ENCODE measurements at places on chromosomes 3 and 15.
A peak's percentile ranks its signal among the peaks of the same experiment; 100 is the strongest.

DNA sequence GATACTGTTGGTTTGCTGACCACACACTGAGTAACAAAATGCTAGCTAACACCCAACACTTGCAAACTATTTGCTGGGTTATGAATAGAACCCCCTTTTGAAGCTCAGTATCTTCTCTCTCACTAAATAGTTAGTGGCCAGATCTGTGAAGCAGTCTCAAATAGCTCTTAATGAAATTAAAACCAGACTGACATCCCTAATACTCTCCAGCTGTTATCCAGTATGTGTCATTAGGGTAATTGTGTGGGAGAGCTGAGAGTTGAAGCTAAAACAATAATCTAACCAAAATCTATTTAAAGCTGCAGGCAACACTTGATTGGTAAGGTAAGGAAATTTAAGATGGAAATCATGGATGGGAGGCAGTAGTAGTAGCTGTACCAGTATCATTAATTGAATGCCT, 110.4 kb upstream of the RORA start:
- no peak overlapping the region for H3K27ac ChIP-seq
- no peaks in the 10 kb centered on the region for H3K4me1 ChIP-seq

GRCh38 chr3:195028877-195029606, 241.9 kb downstream of the XXYLT1 start:
- H3K36me3 ChIP-seq, result no peaks in the 10 kb centered on the region
- no peak overlapping the region for H3K4me3 ChIP-seq
- DNase-seq, result no peak
- H3K27ac ChIP-seq, result no peak overlapping the region

DNA sequence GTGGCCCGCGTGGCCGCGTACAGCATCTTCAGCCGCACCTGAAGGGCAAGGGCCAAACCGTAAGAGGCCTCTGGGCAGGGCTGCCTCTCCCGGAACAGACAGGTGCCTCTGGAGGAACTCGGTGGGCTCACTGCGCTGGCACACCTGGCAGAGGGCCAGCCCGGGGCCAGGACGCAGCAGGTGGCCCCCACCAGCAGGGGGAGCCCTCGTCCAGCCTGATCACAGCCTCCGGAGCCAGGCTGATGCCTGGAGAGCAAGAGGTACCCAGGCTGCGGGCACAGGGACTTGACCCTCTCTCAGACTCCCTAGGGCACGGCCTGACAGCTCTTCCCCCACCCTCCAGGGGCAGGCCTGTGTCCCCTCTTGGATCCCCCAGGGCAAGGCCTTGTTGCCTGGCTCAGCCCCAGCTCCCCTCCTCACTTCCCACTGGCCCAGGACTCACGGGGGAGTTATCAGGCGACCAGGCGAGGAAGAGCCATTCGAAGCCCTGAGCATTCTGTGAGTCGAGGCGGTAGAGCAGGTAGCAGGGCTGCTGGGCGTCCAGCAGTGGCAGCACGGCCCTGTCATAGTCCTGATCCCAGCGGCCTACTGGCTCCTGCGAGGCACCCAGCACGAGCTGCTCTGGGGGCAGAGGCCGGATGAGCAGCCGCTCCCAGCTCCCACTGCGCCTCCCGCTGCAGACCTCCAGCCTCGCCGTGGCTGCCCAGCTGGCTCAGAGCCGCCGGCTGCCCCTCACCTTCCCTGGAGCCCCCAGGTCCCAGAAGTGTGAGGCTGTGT, 6.2 kb upstream of the TLR9 start:
- peaks cover 30% of the 10 kb centered on the region for H3K36me3 ChIP-seq
- DNase-seq, result peak; percentile 89
- no peaks in the 10 kb centered on the region for H3K27me3 ChIP-seq

DNA sequence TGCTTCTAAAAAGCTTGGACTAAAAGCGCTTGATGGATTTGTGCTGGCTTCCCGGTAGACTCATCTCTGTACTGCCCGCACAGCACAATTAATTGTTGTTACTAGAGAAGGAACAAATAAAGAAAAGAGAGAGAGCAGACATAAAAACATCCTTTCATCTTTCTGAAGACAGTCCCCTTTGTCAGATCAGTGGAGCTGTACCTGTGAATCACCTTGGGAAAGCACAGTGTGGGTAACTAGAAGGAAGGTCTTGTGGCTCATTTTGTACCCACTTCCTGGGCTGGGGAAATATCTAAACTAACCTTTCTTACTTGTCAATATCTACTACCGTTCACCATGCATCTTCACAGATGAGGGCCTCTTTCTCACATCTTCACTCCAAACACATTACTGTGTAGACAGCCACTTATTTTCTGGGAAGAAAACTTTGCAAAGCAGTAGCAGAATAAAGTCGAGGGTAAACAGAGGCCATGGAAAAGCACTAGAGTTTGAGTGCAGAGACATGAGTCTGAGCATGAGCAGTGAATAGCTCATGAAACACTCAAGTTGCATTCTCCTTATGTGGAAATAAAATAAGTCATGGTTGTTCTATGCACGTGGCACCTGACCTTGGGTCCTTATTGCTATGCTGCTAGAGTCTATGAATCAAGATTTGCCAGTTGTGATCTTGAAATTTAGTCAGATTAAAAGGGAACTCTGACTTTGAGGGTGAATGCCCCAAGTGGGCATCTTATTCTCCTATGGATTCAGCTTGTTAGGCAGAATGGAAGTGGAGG, 169.3 kb downstream of the LPP start:
- H3K4me3 ChIP-seq, result no peak overlapping the region
- peak overlapping the region; percentile 53 for H3K27ac ChIP-seq
- peaks cover 37% of the 10 kb centered on the region for H3K27me3 ChIP-seq
- DNase-seq, result peak; percentile 59
- peaks cover 28% of the 10 kb centered on the region for H3K36me3 ChIP-seq

DNA sequence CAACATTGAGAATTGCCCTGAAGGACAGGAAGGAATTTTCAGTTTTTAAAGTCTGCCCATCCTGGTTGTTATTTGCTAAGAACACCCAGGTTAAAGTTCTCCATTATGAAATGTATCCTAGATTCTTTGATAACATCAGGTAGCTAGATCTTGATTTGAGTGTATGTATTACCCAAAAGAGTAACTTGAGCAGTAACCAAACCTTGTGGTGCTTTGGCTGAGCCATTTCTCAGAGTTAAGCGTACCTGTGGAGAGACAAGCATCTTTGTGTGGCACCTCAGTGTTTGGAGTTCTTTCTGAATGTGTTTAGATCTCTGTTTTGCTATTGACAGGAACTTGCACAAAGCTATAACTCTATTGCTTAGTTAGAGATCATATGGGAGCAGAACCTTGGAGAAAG, 20.4 kb downstream of the CEP97 start:
- H3K4me3 ChIP-seq, result no peak overlapping the region
- H3K27ac ChIP-seq, result no peak overlapping the region
- H3K27me3 ChIP-seq, result no peaks in the 10 kb centered on the region
- peaks cover 2% of the 10 kb centered on the region for H3K4me1 ChIP-seq

DNA sequence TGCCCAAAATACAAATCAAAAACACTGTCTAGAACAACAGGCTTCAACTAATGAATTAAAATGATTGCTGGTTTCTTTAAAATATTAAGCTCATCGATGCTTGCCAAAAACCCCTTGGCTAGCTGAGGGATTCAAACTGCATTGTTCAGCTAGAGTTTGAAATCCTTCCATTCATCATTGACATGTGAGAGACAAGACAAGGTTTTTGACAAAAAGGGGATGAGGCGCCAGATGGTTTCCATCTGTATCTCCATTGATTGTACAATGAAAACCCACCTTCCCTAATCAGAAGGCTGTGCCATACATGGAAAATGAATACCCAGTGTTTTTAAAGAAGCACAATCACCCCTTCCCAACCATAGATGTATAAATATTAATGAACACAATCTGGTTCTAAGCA, 67.8 kb downstream of the THRB start:
- no peaks in the 10 kb centered on the region for H3K36me3 ChIP-seq
- H3K4me1 ChIP-seq, result no peaks in the 10 kb centered on the region
- no peak overlapping the region for H3K4me3 ChIP-seq

DNA sequence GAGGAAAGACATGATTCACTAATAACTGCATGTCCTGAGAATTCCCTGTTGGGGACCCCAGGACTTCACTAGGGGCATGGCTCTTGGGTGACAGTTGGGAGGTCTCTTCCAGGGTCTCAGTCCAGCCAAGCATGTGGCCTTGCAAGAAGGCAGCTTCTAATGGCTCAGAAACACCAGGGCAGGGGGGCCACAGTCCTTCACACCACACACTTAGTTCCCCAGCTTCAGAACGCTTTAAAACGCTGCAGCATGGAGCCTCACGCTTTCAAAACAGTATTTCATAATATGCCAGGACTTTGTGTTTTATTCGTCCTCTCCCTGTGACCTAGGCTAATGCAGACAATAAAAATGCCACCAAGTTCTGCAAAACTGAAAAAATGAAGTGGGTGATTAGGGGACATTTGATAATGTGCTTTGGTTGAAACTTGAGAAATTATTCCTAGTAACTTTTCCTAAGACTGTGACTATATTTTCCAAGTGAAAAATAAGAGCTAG, 48.4 kb upstream of the LIMD1 start:
- DNase-seq, result no peak
- no peaks in the 10 kb centered on the region for H3K27me3 ChIP-seq
- H3K4me3 ChIP-seq, result no peak overlapping the region
- no peak overlapping the region for H3K27ac ChIP-seq

DNA sequence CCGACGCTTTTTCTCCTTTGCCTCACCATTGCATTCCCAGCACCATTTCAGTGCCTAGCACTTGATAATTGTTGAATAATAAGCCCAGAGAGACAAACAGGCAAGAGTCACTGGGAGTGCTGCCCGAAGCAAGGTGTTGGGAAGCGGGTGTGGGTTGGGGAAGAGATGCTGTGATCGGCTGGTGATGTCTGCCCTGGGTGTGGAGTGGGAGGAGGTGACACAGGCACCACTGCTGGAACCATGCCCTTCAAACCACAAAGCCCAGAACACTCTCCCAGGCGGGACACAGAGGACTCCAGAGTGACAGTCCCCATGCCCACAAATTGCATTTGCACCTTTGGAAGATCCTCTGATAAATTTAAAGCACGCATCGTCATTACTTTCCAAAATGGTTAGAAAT, 148.2 kb downstream of the CHSY1 start:
- no peaks in the 10 kb centered on the region for H3K36me3 ChIP-seq
- H3K27ac ChIP-seq, result no peak overlapping the region
- H3K4me3 ChIP-seq, result no peak overlapping the region
- H3K4me1 ChIP-seq, result peaks cover 12% of the 10 kb centered on the region
- DNase-seq, result no peak
- H3K27me3 ChIP-seq, result no peaks in the 10 kb centered on the region

DNA sequence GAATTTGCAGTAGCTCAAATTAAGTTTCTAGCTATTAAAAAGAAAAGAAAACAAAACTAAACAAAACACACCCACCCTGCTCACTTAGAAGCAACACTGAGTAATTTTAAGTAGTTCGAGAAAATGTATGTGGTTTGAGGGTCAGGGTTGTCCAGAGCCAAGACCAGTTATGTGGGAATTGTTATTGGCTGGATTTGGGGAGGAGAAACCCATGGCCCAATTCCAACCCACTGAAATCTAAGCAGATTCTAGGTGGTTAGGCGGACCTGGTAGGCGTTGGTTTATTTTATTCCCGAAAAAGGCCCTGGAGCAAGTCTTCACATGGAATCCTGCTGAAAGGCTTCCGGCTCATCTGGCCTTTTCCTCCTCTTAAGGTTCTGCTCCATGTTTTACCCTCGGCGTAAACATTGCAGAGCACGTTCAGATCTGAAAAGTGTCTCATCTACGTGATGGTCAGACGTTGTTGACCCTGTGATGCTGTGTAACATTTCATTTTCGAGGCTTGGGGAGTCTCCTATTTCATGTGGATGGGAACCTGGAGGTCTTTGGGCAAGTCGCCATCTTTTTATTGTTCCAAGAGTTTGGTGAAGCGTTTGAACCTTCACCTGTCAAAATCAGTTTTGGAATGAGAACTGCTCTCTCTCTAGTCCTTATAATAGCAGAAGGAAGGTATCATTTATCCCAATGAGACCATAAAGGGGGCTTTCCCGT, 64.0 kb downstream of the FLNB start:
- no peak overlapping the region for H3K4me3 ChIP-seq
- peaks cover 2% of the 10 kb centered on the region for H3K27me3 ChIP-seq
- DNase-seq, result no peak
- H3K36me3 ChIP-seq, result no peaks in the 10 kb centered on the region
- H3K4me1 ChIP-seq, result peaks cover 9% of the 10 kb centered on the region
- no peak overlapping the region for H3K27ac ChIP-seq

DNA sequence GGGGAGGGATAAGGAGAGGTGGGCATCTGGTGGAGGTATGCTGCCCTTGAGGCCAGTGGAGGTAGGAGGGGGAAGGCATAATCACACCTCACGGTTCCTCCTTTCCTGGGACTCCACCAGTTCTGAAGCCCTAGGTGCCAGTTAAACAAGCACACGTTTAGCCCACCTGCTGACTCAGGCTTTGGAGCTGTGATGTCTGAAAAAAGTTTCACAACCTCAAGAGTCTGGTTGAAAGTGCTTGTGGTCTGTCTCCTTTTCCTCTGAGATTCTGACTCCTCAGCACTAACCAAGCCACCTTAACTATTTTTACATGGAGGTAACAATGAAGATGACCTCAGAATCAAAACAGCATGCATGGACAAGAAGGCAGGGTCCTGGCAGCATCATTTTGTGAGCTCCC, 23.0 kb downstream of the HPS3 start:
- no peak overlapping the region for H3K4me3 ChIP-seq
- peaks cover 19% of the 10 kb centered on the region for H3K4me1 ChIP-seq
- H3K27ac ChIP-seq, result peak overlapping the region; percentile 36
- H3K27me3 ChIP-seq, result no peaks in the 10 kb centered on the region
- peak; percentile 62 for DNase-seq

DNA sequence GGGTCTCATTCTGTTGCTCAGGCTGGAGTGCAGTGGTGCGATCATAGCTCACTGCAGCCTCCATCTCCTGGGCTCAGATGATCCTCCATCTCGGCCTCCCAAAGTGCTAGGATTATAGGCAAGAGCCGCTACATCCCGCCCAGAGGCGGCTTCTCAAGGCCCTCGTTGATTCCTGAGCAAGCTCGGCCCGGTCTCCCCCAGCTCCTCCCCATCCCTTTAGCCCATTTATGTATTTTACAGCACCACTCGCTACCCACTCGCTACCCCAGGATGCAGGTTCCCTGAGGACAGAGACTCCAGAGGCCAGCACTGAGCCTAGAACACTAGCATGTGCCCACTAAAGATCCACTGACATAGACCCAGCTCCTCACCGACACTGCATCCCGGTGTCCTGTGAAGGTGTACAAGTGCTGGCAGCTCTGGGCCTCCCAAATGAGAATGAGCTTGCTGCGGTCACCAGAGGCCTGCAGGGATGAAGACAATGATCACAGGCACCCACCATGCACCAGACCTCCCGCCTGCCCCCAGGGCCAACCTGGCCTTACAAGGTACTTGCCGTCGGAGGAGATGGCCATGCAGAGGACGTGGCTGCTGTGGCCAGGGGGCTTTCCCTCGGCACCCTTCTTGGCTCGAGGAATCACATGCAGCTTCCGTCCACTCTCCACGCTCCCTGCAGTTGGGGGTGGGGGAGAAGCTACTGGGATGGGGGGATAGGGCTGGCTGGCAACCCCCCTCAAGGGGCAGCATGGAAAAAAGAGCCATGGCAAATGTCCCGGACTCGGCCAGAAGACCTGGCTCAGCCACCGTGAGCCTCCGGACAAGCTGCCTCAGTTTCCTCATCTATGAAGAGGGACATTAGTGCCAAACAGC, 5.6 kb downstream of the RRP9 start:
- H3K4me1 ChIP-seq, result peaks cover 31% of the 10 kb centered on the region
- H3K4me3 ChIP-seq, result no peak overlapping the region
- no peak for DNase-seq
